DMS 273 treated with DMSO at 0.1 percent for 48 hours (cell line): ENCODE measurements at places on chromosomes 5 and 9.

GRCh38 chr5:172700365-172701290 is 59.6 kb downstream of the NEURL1B start:
- DNase-seq: no peak

DNA sequence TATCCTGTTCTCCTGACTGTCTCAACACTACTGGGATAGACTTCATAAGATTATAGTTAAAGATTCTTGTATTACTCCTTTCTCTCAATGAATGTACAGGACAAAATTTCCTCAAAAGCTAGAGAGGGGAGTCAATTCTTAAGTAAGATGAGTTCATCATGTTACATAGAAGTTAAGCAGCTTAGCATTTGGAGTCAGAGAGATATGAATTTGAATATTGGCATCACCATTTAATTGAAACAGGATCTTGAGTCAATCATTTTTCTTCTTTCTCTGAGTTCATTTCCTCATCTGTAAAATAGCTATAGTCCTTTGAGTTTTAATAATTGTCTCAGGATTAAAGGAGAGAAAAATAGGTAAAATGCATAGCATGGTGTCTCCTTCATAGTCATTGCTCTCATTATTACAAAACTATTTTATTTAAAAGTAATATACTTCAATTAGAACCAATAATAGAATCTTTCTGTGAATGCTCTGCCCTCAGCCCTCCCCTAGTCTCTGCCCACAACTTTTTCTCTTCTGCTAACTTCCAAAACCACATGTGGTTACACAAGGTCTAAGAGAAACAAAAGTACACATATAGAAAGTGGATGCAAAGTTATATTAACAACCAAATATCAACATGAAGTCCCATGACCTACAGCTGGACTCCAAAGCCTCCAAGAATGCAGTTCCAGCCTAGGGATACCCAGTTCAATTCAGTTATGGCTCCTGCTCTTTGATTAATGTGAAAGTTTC is 265.6 kb downstream of the TLE1 start:
- no peak for DNase-seq

DNA sequence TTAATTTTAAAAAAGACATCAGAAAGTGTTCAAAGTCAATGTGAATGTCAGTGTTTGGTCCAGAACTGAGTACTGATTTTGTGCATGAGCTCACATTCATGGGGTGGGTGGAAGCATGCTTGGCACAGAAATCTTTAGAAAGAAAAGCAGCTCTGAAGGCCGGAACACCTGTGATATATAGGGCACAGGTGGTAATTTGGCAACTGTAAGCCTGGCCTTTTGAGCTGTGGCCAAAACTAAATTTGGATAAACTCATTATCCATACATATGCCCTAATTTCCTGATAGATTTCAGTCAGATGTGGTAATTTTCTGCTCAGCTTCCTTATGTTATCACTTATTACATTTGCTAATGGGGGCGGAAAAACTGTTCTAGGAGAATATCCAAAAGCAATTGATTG is 211.4 kb downstream of the HCN1 start:
- DNase-seq: no peak

GRCh38 chr5:39760385-39761198 is 335.8 kb upstream of the DAB2 start:
- no peak for DNase-seq

DNA sequence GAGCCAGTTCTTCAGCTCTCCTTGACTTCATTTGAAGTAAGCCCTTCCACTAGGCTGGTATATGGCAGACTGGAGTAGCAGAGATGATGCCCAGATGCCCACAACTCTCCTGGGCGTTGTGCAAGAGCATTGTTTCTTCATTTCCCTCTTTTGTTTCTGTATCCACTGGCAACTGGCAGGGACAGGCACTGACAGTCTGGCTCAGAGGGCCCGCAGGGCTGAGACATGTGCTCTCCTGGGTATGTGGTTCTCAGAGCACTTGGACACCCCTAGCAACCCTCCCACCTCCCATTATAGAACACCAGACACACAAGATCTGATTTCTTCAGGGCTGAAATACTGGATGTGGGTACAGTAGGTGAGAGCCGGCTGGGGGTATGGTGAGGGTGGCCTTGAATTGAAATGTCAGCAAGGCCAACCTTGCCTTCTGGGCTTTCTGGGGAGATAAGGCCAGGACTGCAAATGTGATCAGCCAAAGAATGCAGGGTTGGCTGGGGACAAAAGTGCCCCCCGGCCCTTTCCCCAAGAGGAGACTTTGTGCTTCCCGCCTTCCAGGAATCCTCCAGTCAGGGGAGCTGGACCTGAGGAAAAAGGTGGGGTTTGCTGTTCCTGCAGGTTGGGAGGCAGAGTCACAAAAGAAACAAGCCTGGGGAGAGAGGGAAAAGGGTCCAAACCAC is 28.6 kb upstream of the CTNNA1 start:
- no peak for DNase-seq

GRCh38 chr9:85502815-85503655 is 238.7 kb downstream of the AGTPBP1 start:
- DNase-seq: no peak

GRCh38 chr9:105293408-105293807 is 49.0 kb downstream of the SLC44A1 start:
- no peak for DNase-seq

DNA sequence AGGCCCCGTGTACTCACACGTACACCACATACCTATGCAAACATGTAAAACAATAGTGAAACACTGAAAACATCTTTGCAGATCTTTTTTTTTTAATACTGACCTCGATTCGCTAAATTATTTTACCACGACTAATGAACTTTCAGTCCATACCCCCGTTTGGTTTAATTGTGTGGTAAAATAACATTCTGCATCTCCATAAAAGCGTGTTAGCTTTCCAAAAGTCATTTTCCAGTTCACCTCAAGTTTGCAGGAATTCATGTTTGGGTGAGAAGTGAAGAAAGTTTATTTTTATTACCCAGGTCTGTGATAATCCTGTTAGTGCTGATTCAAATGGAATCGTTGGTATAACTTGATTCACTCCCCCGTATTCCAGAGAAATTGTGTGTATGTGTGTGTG is 652 bp downstream of the ARSK start:
- no peak for DNase-seq

- DNase-seq: no peak
Observed at GRCh38 chr5:138975098-138975847, 100.1 kb upstream of the LRRTM2 start.

- no peak for DNase-seq
Observed at GRCh38 chr9:111661150-111661801, at the start of gene GNG10. Gene GNG10, plus strand, starts transcription at chr9:111661605. Its CDS starts 30 bp downstream, at chr9:111661635.
